ENCODE measurements at places on chromosomes 12 and 14.

DNA sequence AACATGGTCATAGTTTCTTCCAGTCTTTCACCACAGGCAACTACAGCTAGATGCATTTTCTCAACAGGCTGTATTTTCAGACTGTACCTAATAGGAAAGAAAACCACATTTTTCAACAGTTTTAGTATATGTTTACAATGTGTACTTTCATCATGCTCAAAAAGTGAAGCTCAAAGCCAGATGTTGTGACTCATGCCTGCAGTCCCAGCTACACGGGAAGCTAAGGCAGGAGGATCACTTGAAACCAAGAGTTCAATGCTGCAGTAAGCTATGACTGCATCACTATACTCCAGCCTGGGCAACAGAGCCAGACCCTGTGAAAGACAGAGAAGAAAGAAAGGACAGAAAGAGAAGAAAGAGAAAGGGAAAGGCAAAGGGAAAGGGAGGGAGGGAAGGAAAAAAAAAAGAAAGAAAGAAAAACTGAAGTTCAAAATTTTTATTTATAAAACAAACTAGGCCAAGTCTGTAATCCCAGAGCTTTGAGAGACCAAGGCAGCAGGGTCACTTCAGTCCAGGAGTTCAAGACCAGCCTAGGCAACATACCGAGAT lies 25.5 kb downstream of the GXYLT1 start:
- peaks cover 33% of the 10 kb centered on the region for H3K36me3 ChIP-seq
- no peaks in the 10 kb centered on the region for H3K27me3 ChIP-seq
- no peak overlapping the region for H3K4me3 ChIP-seq
- H3K4me1 ChIP-seq: peaks cover 17% of the 10 kb centered on the region
- DNase-seq: no peak
- H3K27ac ChIP-seq: peak overlapping the region; percentile 58

GRCh38 chr14:91261115-91261514 lies 16.6 kb upstream of the GPR68 start:
- peak; percentile 77 for DNase-seq
- peaks cover 80% of the 10 kb centered on the region for H3K4me1 ChIP-seq
- H3K27ac ChIP-seq: peak overlapping the region; percentile 59
- no peak overlapping the region for H3K4me3 ChIP-seq

GRCh38 chr12:89995870-89996269 lies 287.2 kb upstream of the ATP2B1 start:
- H3K4me3 ChIP-seq: no peak overlapping the region
- no peaks in the 10 kb centered on the region for H3K36me3 ChIP-seq
- no peaks in the 10 kb centered on the region for H3K27me3 ChIP-seq
- H3K4me1 ChIP-seq: peaks cover 5% of the 10 kb centered on the region
- H3K27ac ChIP-seq: no peak overlapping the region

- H3K4me1 ChIP-seq: no peaks in the 10 kb centered on the region
- peaks cover 8% of the 10 kb centered on the region for H3K27me3 ChIP-seq
- H3K27ac ChIP-seq: no peak overlapping the region
- no peak for DNase-seq
These were observed 155.4 kb downstream of the C12orf75 start for GRCh38 chr12:105485921-105486320.

- H3K4me1 ChIP-seq: peaks cover 4% of the 10 kb centered on the region
- no peak overlapping the region for H3K27ac ChIP-seq
- DNase-seq: no peak
- H3K27me3 ChIP-seq: peaks cover 20% of the 10 kb centered on the region
- H3K36me3 ChIP-seq: no peaks in the 10 kb centered on the region
These were observed 35.7 kb downstream of the MVK start for GRCh38 chr12:109609342-109609741.

DNA sequence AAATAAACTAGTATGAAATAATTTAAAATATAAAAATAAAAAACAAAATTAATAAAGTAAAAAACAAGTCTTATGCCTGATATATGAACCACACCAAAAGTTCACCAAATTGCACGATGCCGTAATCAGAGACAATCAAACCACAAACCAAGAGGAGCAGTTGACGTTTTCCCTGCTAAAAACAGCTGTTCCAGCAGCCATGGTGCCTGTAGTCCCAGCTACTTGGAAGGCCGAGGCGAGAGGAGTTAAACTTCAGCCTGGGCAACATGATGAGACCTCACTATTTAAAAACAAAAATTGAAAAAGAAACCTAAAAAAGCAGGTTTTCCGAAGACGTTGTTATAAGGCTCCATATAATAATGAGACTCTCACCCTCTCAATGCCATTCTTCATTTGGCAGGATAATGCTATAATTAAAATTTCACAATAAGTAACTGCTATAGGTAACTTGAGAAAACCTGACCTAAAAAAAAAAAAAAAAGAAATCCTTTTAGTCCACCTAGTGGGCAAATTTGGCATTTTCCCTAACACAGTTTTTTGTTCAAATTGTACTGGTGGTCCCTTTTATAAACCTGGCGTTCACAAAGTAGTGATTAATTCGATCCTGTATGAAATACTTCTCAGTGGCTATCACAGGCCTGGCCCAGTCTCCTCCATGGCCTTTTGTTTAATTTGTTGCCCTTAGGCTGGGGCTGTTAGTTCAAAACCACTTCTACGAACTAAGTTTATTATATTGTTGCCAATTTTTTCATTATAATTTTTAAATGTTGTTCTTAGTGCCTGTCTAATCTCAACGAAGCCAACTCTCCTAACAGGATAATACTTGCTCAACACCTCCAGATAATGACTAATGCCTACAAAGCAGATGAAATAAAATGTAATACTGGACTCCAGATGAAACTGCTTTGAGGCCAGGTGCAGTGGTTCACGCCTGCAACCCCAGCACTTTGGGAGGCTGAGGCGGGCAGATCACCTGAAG lies 62.1 kb downstream of the TNFAIP2 start:
- peaks cover 46% of the 10 kb centered on the region for H3K27me3 ChIP-seq
- no peak overlapping the region for H3K27ac ChIP-seq
- H3K4me1 ChIP-seq: peaks cover 4% of the 10 kb centered on the region
- DNase-seq: no peak

GRCh38 chr12:94676922-94677321 lies 26.6 kb upstream of the TMCC3 start:
- H3K36me3 ChIP-seq: no peaks in the 10 kb centered on the region
- H3K4me3 ChIP-seq: no peak overlapping the region
- H3K27ac ChIP-seq: peak overlapping the region; percentile 75
- H3K4me1 ChIP-seq: peaks cover 22% of the 10 kb centered on the region
- DNase-seq: no peak

- no peaks in the 10 kb centered on the region for H3K36me3 ChIP-seq
- no peak for DNase-seq
- H3K27ac ChIP-seq: no peak overlapping the region
- H3K4me1 ChIP-seq: no peaks in the 10 kb centered on the region
- H3K4me3 ChIP-seq: no peak overlapping the region
- peaks cover 4% of the 10 kb centered on the region for H3K27me3 ChIP-seq
These were observed 90.3 kb downstream of the KCNK10 start for GRCh38 chr14:88232771-88233170.

DNA sequence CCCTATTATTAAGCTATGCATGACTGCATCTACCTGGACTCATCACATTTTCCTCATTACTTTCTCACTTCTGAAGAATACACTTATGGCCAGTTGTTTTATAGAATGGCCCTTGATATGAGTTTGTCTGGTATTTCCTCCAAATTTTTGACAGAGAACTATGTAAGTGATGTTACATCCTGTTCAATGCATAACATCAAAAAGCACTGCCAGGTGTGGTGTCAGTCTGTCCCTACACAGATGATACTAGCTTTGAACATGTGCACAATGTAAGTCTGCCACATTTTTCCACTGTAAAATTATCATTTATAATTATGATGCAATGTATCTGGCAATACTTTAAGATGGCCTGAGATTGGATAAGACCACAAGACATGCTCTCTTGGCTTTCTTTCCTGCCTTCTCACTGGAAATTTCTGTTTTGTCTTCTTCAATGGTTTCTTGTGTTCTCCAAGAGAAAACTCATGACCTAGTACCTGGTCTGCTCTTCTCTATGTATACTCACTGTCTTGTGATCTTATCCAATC lies 28.3 kb downstream of the HEATR5A start:
- no peaks in the 10 kb centered on the region for H3K36me3 ChIP-seq
- H3K4me3 ChIP-seq: no peak overlapping the region
- peaks cover 17% of the 10 kb centered on the region for H3K4me1 ChIP-seq
- no peak overlapping the region for H3K27ac ChIP-seq
- no peak for DNase-seq

GRCh38 chr12:7959278-7959677 lies 23.3 kb upstream of the SLC2A3 start:
- DNase-seq: peak; percentile 20
- peak overlapping the region; percentile 88 for H3K27ac ChIP-seq
- peaks cover 46% of the 10 kb centered on the region for H3K4me1 ChIP-seq
- H3K4me3 ChIP-seq: peak overlapping the region; percentile 86

DNA sequence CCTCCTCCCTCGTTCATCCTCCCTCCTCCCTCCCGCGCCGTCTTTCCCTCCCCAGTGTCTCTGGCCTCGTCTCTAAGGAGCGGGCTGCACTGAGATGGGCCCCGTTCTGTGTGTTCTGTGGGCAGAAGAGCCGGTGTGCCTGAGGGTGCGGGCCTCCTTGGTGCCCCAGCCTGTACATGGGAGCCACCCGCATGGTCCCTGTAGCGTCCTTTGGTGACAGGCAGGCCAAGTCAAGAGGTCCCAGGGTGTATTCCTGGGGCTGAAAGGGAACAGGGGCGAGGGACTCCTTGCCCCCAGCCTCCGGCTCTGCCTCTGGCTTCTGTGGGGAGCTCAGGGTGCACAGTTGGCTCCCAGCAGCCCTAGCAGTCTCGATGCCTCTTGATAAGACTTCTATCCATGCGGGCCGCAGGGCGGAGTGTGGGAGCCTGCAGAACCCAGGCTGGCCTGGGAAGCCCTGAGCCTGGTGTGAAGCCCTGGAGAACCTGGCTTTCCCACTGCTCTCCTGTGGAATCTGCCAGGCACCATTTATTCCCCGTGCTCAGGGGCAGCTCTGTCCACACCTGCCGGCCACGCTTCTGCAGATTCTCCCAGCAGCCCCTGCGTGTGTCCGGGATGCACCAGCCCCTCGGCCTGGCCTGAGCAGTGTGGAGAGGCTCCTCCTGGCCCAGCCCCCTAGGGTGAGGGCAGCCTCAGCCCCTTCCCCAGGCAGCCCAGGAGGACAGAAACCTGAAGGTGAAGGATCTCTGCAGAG lies 181.3 kb downstream of the KIF26A start:
- no peaks in the 10 kb centered on the region for H3K27me3 ChIP-seq
- H3K36me3 ChIP-seq: no peaks in the 10 kb centered on the region
- no peak for DNase-seq
- no peak overlapping the region for H3K4me3 ChIP-seq
- H3K4me1 ChIP-seq: no peaks in the 10 kb centered on the region

- no peaks in the 10 kb centered on the region for H3K27me3 ChIP-seq
- H3K36me3 ChIP-seq: no peaks in the 10 kb centered on the region
- no peaks in the 10 kb centered on the region for H3K4me1 ChIP-seq
- no peak overlapping the region for H3K4me3 ChIP-seq
These were observed 310.2 kb downstream of the APAF1 start for GRCh38 chr12:98955284-98955683.

DNA sequence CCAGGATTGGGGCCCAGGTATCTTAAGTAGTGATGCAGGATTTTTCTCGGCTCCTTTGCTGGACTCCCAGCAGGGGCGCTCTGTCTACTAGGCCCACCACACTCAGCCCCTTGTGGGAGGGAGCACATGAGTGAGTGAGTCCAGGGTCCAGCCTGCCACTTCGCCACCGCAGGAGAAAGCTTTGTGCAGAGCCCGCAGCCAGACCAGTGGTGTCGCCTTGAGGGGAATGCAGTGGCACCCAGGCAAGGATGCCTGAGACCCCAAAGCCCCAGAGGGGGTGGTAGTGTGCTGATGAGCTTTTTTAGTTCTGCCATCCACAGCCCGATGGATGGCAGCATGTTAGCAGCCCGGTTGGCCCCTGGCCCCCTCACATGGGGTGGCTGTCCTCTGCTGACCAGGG lies 5.4 kb upstream of the MRPS35 start:
- peaks cover 10% of the 10 kb centered on the region for H3K27me3 ChIP-seq
- DNase-seq: no peak
- no peak overlapping the region for H3K27ac ChIP-seq
- H3K36me3 ChIP-seq: no peaks in the 10 kb centered on the region
- no peak overlapping the region for H3K4me3 ChIP-seq

DNA sequence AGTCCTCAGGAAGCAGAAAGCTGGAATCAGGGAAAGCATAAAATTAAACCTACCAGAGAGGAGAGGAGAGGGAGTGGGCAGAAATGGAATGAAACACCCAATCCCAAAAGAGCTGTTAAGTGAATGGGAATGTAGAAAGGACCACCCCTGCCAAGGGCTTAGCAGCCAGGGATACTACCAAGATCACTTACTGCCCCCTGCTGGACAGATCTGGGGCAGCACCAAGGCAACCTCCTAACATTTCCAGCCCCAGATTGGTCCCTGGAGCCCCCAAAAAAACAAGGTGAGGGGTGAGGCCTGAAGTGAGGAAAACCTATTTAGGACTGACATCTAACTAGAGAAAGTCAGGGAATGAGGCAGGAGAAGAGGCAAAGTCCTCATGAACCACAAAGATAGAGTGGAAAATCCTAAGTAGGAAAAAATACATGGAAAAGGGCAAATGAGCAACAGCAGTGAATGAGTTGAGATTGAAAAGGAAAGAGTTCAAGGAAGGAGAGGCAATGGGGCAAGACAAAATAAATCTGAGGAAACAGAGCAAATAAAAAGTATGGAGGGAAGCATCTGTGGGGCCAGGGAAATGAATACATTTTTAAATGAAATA lies 11.2 kb upstream of the FKBP11 start:
- H3K4me1 ChIP-seq: peaks cover 28% of the 10 kb centered on the region
- H3K27me3 ChIP-seq: no peaks in the 10 kb centered on the region
- DNase-seq: peak; percentile 83
- peaks cover 50% of the 10 kb centered on the region for H3K36me3 ChIP-seq

GRCh38 chr12:2396448-2396871 lies 343.7 kb downstream of the CACNA1C start:
- H3K27ac ChIP-seq: no peak overlapping the region
- no peaks in the 10 kb centered on the region for H3K36me3 ChIP-seq
- H3K4me1 ChIP-seq: no peaks in the 10 kb centered on the region
- H3K27me3 ChIP-seq: peaks cover 4% of the 10 kb centered on the region
- H3K4me3 ChIP-seq: no peak overlapping the region

DNA sequence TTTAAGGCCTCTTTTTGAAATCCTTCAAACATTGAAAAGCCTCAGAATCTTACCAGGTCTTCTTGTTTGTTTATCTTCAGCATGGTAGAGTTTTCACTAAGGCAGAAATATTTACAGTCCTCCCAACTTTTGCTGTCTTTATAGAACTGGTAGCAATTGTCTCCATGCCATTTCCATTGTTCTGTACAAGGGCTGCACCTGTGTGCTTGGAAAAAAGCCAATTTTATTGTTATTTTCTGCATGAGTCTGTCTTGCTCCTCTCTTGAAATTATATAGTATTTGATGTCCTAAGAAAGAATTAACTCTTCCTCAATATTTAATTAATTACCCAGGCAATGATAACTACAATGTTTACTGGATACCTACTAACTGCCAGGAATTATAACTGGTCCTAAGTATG lies 23.3 kb downstream of the CLEC1A start:
- H3K4me1 ChIP-seq: no peaks in the 10 kb centered on the region
- H3K27me3 ChIP-seq: peaks cover 27% of the 10 kb centered on the region
- no peak for DNase-seq
- no peak overlapping the region for H3K27ac ChIP-seq
- no peak overlapping the region for H3K4me3 ChIP-seq
- H3K36me3 ChIP-seq: no peaks in the 10 kb centered on the region

GRCh38 chr14:34642595-34642994 lies 12.6 kb upstream of the SNX6 start:
- no peak overlapping the region for H3K27ac ChIP-seq
- no peak for DNase-seq
- H3K4me1 ChIP-seq: peaks cover 5% of the 10 kb centered on the region
- no peaks in the 10 kb centered on the region for H3K27me3 ChIP-seq

- no peak overlapping the region for H3K27ac ChIP-seq
- no peaks in the 10 kb centered on the region for H3K36me3 ChIP-seq
- H3K4me3 ChIP-seq: no peak overlapping the region
- H3K4me1 ChIP-seq: no peaks in the 10 kb centered on the region
These were observed 872.4 kb upstream of the ATXN7L3B start for GRCh38 chr12:73665193-73665592.

Measured in activated CD4-positive, alpha-beta memory T cell treated with anti-CD3 and anti-CD28 coated beads, Interleukin-2, amount 10 ng/mL, durations not matched to agents 7 days and 5 days (primary cell).